T1000 (cell line): ENCODE measurements at places on chromosomes 5 and 9.
A peak's percentile ranks its signal among the peaks of the same experiment; 100 is the strongest.

DNA sequence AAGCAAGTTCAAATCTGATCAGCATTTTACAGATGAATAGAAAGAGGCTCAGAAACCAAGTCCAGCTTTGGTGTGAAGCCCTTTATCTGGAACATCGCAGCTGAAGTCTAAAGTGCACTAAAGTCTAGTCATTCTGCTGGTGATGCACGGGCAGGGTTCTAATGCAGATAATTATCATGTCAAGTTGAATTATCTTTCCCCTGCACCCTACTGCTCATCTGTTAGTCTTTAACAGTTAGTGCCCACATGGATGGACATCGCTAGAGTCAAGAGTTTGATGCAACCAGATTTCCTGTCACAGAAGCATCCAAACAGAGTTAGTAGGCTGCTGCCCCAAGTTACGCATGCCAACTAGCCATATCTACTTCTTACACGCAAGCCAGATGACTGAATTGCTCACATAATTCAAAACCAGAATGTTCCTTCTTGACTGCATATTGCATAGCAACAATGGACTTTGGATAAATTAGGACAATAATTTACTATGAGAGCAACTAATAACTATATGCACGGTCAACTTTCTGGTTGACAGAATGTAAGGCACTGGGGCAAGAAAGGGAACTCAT, 1.6 kb upstream of the TOMM5 start:
- DNase-seq = no peak

- DNase-seq = no peak
Measured at GRCh38 chr9:6133346-6134063, 82.1 kb upstream of the IL33 start.

DNA sequence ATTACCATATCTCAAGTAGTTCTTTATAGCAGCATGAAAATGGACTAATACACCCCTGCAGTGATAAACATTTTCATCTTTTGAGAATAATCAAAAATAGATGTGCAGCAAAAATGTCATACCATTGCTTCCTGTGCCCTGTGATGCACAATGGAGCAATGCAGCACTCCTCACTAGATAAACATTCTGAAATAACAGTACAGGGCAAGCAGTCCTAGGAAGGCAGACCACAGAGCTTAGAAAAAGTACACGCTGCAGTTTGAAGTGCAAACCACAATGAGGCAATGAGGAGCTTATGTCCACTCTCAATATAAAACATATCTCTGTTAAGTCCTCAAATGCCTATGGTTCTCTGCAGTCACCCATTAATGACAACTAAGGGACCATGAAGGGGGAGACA, 367.6 kb downstream of the PDE4D start:
- no peak for DNase-seq

- DNase-seq = no peak
Measured at GRCh38 chr9:128159522-128159783, 612 bp upstream of the BBLN start.

DNA sequence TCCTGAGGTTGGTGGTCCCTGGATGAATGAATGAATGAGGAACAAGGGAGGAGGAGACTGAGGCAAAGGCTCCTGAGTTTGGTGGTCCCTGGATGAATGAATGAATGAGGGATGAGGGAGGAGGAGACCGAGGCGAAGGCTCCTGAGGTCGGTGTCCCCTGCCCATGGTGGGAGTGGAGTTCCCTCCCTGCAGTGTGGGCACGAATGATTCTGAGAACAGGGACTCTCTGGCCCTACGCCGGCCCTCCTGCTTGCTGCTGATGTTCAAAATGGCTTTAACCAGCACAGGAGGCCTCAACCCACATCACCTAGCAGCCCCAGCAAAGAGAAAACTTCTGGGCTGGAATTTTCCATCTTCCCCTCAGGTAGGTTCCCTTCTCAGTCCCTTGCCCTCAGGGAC, 377.8 kb downstream of the IRX2 start:
- DNase-seq = no peak

GRCh38 chr9:114387680-114388356, at the start of gene AKNA:
TSS of gene AKNA (minus strand) at chr9:114387982. CDS start at chr9:114381333, 6,649 bp downstream.
- DNase-seq = no peak

- DNase-seq = no peak
Measured at GRCh38 chr5:113293975-113294310, 140.8 kb downstream of the TSSK1B start.

- DNase-seq = no peak
Measured at GRCh38 chr5:102277144-102277543, 18.9 kb downstream of the SLCO4C1 start.

DNA sequence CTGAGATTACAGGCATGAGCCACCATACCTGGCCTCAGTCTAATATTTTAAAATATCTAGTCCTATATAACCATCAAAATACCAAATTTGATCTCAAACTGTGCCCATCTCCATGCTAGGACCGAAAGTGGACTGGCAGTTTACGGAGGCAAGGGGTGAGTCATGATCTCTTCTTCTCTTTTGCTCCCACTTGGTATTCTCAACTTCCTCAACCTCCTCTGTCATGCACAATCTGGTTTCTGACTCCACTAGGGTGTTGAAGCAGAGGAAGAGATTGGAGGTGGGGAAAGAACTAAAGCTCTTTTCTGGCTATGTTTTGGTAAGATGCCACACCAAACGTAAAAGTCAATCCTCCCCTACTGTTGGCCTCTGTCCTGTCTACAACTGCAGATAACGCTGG, 55.9 kb upstream of the CEMIP2 start:
- no peak for DNase-seq

DNA sequence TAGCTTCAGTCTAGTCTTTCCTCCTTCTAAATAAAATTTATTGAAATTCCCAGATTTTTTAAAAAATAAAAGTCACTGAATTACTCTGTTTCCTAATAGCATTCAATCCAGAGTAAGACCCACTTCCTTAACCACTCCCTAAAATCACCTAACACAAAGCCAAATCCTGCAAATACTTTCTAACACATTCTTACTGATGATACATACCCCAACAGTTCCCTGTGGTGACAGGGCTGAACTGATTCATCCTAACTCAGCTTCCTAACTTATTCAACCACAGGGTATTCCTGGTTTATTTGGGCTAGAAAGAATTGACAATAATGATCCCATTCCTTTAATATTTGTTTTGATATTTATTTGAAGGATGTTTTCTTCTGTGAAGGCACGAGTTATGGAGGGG, 40.7 kb upstream of the ZNF300 start:
- peak; percentile 10 for DNase-seq

- DNase-seq = no peak
Measured at GRCh38 chr5:129739773-129740172, 8.1 kb upstream of the MINAR2 start.

GRCh38 chr5:178108966-178109365, 4.4 kb upstream of the N4BP3 start:
- DNase-seq = no peak

DNA sequence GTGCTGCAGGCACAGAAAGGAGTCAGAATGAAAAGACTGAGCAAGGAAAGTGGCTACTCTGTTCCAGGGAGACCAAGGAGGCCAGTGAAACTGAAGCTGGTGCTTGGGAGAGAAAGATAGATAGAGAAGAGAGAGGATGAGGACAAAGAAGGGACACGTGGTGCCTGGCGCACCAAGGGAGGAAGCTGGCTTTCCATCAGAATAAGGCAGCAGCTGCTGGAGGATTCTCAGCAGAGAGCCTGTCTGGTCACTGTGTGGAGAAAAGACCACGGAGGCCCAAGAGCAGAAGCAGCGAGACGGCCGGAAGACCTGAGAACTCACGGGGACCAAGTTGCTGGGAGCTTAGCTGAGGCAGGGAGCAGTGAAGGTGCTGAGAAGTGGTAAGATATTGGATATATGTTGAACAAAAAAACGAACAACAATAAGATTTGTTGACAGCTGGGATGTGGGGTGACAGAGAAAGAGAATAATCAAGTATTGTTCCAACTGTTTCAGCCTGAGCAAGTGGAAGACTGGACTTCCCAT, 116.1 kb downstream of the SEMA5A start:
- DNase-seq = no peak

GRCh38 chr5:160158087-160158486, 38.8 kb upstream of the PWWP2A start:
- DNase-seq = no peak

- no peak for DNase-seq
Measured at GRCh38 chr5:139065306-139065705, 132.9 kb downstream of the SIL1 start.

GRCh38 chr9:91341258-91341746, 20.4 kb downstream of the AUH start:
- DNase-seq = no peak
